ENCODE measurements at places on chromosomes 16 and 17.
A peak's percentile ranks its signal among the peaks of the same experiment; 100 is the strongest.

- no peak for DNase-seq
Observed at GRCh38 chr17:81080019-81080418, 45.1 kb downstream of the BAIAP2 start.

- DNase-seq, result peak; percentile 89
Observed at GRCh38 chr16:15704545-15704987, 54.5 kb downstream of the NDE1 start.

DNA sequence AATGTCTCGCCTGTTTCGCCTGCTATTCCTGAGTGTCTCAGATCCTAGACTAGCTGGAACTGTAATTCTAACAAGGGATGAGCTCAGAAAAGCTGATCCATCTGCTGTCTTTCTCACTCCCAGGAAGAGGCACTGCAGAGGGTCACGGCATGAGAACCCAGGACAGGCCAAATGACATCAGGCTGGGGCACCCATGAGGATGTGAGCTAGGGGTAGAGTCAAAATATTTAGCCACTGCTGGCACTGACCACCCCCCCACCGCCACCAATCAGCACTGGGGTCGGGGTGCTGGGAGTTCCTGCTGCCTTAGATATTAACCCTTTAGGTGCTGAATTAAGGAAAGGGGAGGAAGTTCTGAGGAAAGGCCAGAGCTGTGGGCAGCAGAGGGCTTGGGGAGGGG is 112.4 kb downstream of the IRX3 start:
- no peak for DNase-seq

DNA sequence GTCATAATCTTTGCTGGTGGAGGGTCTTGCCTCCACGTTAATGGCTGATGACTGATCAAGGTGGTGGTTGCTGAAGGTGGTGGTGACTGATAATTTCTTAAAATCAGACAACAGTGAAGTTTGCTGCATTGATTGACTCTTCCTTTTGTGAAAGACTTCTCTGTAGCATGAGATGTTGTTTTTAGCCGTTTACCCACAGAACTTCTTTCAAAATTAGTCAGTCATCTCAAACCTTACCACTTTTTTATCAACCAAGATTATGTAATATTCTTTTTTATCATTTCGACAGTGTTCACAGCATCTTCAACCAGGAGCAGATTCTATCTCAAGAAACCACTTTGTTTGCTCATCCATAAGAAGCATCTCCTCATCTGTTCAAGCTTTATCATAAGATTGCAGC is 5.9 kb downstream of the UQCRC2 start:
- DNase-seq, result no peak

DNA sequence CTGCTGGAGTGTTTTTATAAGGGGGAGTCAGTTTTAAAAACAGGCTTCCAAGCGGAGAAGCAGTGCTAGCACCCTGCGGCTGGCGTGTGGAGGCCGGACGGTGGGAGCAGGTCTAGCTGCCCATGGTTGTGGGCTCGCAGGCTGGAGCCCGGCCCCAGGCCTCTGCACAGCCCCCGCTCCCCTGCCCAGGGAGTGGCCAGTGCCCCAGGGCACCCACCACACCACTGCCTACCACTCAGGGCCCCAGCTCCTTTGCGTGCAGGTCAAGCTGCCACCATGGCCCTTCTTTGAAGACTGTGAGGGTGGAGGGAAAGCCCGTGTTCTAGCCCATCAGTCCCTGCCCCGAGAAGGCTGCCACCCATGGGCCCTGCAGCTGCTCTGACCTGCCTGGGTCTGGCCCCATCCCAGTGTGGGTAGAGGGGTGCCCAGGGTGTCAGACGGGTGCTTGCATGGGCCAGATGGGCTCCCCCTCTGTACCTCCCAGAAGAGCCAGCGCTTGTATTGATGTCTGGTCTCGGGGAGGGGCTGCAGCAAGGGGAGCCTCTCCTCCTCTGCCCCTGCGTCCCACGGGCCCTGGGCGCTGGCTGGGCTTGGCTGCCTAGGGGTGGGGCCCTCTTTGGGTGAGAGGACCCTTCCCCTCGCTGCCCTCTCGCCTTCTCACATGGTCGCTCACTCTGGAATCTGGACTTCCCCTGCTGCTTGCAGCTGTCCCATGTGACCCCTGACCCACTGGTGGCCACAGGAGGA is 1.5 kb upstream of the NUDT16L1 start:
- DNase-seq, result no peak

- DNase-seq, result peak; percentile 26
Observed at GRCh38 chr17:6700948-6701307, 12.2 kb downstream of the SLC13A5 start.

DNA sequence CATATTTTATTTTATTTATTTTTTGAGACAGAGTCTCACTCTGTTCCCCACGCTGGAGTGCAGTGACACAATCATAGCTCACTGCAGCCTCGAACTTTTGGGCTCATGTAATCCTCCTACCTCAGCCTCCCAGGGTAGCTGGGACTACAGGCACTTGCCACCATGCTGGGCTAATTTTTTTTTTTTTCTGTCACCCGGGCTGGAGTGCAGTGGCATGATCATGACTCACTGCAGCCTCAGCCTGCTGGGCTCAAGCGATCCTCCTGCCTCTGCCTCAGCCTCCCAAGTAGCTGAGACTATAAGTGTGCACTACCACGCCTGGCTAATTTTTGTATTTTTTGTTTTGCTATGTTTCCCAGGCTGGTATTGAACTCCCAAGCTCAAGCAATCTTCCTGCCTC is 17.1 kb downstream of the UNC45B start:
- no peak for DNase-seq

DNA sequence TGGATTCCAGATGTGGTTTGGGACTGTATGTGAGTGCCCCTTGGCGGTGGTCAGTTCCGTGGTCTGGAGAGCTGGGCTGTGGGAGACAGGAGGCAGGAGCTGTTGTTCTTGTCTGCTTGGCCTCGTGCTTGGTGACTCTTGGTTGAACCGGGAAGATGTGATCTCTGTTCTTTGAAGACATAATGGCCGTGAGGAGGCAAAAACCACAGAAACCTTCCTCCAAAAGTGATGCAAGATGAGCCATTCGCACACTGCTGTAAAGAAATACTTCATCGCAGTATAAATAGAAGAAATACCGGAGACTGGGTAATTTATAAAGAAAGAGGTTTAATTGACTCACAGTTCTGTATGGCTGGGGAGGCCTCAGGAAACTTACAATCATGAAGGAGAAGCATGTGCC is 128.8 kb downstream of the RAP1GAP2 start:
- DNase-seq, result no peak

DNA sequence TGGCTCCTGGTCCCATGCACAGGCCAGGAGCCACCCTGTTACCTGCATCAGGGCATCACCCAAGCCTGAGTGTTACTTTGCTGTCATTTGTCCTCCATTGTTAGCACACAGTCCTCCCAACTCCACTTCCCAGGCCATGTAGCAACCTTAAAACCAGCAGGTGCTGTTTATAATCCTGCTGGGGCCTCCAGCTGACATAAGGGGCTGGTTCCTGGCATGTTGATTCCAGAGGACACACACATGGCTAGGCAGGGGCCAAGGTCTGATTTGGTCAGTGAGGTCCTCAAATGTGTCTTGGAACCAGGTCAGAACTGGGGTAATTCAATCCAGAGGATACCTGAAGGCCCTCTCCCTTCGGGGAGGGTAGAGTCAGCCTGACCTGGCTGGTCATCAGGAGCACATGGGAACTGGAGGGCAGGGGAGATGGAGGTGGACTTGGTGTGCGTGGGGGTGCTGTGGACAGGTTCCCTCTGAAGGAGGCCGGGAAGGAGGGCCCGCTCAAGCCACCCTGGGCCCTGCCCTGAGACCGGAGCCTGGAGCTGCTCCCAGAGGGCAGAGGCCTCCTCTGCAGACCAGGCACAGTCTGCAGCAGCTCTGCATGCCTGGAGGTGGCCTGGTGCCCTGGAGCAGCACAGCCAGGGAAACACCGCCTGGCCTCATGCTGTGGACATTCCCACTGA is 6.6 kb downstream of the ADORA2B start:
- no peak for DNase-seq

- DNase-seq, result no peak
Observed at GRCh38 chr17:7307686-7308624, 527 bp downstream of the EIF5A start.

- DNase-seq, result no peak
Observed at GRCh38 chr17:45814622-45815606, 29.8 kb upstream of the SPPL2C start.

DNA sequence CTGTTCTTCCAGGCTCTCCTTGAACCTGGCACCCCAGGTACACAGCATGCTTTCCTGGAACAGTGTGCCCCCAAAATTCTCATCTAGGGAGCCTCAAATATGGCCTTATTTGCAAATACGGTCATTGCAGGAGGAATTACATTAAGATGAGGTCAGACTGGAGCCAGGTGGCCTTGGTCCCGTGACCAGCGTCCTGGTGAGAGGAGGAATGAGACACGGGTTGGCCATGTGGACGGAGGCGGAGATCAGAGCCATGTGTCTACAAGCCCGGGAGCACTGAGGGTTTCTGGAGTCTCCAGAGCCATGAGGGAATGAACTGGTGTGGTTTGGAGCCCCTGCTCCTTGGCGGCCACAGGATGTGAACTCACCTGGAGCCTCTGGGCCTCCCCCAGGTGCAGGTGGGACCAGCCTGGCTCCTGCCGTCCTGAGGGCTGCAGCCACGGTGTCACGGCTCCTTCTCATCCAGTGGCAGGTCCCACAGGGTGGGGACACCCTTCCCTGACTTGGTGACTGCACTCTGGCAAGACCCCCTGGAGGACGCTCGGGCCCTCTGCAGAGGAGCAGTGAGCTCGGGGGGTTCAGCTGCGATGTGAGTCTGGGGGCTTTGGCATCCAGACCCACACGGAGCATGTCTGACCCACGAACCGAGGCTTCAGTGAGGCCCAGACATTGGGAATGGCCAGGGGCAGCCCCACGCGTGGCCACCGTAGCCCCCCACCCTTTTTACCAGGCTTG is 21.8 kb upstream of the GNG13 start:
- no peak for DNase-seq

DNA sequence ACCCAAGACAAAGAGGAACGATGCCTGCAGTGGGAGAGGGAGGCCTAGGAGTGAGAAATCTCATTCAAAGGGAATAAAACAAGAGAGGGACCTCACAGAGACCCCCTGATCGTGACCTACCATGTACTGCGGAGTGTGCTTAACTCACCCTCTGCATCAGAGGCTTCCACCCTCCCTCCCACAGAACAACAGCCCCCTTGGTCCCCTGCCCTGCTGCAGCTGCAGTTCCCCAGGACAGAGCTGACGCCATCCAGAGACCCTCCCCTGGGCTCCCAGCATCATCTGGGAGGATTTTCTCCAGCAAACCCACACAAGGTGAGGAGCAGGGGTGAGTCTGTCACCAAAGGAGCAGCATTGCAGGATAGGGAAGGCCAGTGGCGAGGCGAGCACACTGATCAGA is 39.8 kb downstream of the TLE7 start:
- no peak for DNase-seq

- DNase-seq, result no peak
Observed at GRCh38 chr17:65545705-65546523, 15.5 kb downstream of the AXIN2 start.

GRCh38 chr16:56830669-56831068 is 34.3 kb upstream of the SLC12A3 start:
- DNase-seq, result no peak

DNA sequence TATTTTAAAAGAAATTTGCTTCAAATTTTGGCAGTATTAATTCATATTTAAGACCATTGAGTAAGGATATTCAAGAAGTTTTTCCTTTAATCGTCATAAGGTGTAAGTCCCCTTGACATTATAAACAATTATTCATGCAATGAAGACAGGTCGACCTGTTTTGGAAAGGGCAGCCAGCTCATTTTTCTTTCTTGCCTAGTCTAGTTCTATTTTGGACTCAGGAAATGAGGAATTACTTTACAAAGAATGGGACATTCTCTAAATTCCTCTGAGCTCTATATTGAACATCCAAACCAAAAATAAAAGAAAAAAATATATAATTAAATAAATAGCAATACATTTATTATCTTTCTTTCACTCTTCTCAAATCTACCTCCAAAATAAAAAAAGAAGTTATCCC is 595.6 kb upstream of the KIF2B start:
- DNase-seq, result no peak

DNA sequence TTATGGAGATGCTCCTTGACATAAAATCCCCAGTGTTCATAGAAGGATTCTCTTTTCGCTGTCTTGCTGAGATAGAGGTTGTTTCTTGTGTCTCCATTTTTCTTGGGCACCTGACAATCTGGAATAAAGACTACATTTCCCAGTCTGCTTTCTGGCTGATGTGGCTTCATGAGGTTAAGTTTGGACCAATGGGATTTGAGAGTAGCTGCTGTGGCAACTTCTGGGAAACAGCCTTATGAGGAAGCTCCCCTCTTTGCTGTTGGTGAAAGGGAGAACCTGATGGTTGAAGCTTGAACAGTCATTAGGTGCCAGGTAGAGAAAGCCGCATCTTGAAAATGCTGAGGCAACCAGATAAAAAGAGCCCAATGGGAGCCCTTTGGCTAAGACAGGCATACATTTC is 24.4 kb downstream of the HS3ST4 start:
- DNase-seq, result no peak

DNA sequence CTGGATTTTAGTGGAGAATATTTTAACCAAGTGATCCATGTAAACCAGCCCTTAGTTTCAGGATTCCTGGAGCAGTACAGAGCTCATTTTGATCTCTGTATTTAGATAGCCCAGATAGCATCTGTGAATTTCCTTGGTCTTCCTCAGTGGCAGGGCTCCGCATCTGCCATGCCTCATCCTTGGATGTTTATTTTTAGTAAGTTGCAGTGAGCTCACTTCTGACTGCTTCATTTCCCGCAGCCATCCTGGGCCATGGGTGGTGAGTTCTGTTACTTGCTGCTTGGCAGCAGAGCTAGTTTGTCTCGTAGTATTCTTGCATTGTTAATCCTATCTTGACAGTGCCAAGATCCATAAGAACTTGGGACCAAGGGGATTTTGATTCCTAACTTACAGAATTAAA is 33.7 kb downstream of the IST1 start:
- DNase-seq, result peak; percentile 22

GRCh38 chr17:82734987-82735866 is at the start of gene FN3K:
Gene FN3K (plus strand): TSS chr17:82735615. CDS start chr17:82735637, 22 bp downstream.
- peak; percentile 80 for DNase-seq

GRCh38 chr16:2151188-2152091 is 3.0 kb downstream of the RAB26 start:
- DNase-seq, result no peak

GRCh38 chr17:42179911-42180410 is 981 bp downstream of the KCNH4 start:
- no peak for DNase-seq

GRCh38 chr17:50470426-50470825 is 1.7 kb upstream of the CHAD start:
- DNase-seq, result peak; percentile 58

DNA sequence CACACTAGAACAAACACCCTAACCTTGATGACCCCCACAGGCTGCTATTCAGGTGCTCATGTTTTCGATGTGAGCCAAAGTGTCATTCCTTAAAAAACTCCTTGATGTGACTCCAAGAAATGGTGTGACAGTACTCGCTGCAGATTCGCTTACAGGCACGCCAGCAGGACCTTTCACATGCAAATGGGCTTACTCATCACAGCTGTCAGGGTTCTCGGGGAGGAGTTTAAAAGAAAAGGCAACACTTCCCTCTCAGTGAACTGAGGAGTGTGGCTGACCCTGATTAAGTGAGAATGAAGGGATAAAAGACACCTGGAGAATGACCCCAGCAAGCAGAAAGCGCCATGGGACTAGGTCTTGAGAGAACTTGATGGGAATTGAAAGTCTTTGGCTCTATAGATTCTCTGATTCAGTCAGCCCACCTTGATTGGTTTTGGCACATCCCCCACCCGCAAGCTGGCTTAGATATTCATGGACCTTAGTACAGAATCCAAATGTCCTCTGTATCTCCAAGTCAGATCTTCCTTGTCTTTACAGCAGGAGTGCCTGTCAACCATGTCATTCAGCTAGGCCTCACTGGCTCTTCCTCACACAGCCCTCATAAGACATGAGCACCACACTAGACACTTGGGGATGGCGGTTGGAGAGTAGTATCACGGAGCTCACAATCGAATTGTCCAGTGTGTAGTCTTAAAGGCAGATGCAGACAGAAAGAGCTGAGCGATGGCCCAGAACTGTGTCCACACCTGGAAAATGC is 82.6 kb downstream of the HIC1 start:
- no peak for DNase-seq
